ENCODE measurements at places on chromosomes 2 and 18. TPM values are rescaled to one million over a fixed set of nuclear protein-coding genes. Genes with fewer than 3 reads are reported as not detected.

The GDF7 gene
- total RNA-seq: 1.5 TPM

The CIB4 gene
- not detected for total RNA-seq

The SMCHD1 gene
- 76.1 TPM for total RNA-seq

The ANKRD30BL gene
- total RNA-seq: not detected

The RAPGEF4 gene
- 6.2 TPM for total RNA-seq

The CIDEA gene
- total RNA-seq: 0.81 TPM

The KRTCAP3 gene
- total RNA-seq: not detected

The FOXI3 gene
- total RNA-seq: not detected

The TCF23 gene
- not detected for total RNA-seq

The FAP gene
- 1.5 TPM for total RNA-seq

The WDR54 gene
- 46.7 TPM for total RNA-seq

The CRYBA2 gene
- total RNA-seq: not detected

The CHRND gene
- total RNA-seq: not detected

The IL36A gene
- total RNA-seq: 0.09 TPM

The XPO1 gene
- 217 TPM for total RNA-seq

The CKAP2L gene
- total RNA-seq: 3.0 TPM

The MALL gene
- 21.3 TPM for total RNA-seq

The CBLN2 gene
- total RNA-seq: 0.09 TPM

The KATNAL2 gene
- 0.38 TPM for total RNA-seq

Data from endothelial cell of coronary artery (primary cell).